GM23248 (cell line): ENCODE measurements at places on chromosomes 7 and 10.

DNA sequence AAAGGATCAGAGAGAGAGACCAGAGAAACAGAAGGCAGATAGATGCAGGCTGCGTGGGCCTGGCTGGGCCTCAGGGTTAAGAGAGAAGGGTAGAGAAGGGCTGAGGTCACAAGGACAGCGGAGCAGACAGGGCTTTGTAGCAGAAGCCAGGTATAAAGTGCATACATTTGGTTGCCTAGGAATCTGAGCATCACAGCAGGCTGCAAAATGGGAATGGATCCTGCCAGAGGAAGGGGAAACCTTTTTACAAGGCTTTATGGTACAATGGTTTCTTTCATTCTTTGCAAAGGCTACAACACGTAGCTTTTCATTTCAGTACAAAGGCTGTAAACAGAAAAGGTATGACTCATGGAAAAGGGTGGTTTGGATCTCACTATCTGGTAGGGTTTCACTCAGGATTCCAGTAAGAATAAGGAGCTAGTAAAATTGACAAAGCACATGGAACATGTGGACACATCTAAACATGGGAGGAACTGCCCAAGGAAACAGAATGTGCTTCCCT is 275.1 kb downstream of the DOCK4 start:
- no peaks in the 10 kb centered on the region for H3K27me3 ChIP-seq
- DNase-seq, result peak; percentile 17
- no peaks in the 10 kb centered on the region for H3K4me1 ChIP-seq
- H3K4me3 ChIP-seq, result no peak overlapping the region
- H3K36me3 ChIP-seq, result no peaks in the 10 kb centered on the region
- no peak overlapping the region for H3K27ac ChIP-seq

GRCh38 chr10:59148701-59149100 is 27.7 kb upstream of the PHYHIPL start:
- H3K36me3 ChIP-seq, result no peaks in the 10 kb centered on the region
- H3K4me1 ChIP-seq, result no peaks in the 10 kb centered on the region
- H3K27ac ChIP-seq, result no peak overlapping the region
- DNase-seq, result no peak
- H3K4me3 ChIP-seq, result no peak overlapping the region

DNA sequence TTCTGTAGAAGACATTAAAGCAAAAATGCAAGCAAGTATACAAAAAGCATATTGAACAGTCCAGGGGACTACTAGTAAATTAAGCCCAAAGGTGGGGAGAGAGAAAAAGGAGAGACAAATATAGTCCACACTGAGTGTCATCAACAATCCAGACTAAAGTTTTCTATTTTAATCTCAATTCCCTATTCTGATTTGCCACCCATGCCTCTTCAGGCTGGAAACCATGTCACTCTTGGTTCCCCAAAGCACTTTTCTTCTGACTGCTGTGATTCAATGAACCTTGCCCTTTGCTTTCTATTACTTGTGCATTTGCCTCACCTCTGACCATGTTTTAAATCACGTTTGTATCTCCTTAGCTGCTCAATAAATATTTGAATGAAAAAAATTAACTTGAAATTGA is 95.3 kb upstream of the AOAH start:
- no peak overlapping the region for H3K4me3 ChIP-seq
- no peaks in the 10 kb centered on the region for H3K4me1 ChIP-seq
- no peaks in the 10 kb centered on the region for H3K36me3 ChIP-seq
- no peak overlapping the region for H3K27ac ChIP-seq
- DNase-seq, result no peak

DNA sequence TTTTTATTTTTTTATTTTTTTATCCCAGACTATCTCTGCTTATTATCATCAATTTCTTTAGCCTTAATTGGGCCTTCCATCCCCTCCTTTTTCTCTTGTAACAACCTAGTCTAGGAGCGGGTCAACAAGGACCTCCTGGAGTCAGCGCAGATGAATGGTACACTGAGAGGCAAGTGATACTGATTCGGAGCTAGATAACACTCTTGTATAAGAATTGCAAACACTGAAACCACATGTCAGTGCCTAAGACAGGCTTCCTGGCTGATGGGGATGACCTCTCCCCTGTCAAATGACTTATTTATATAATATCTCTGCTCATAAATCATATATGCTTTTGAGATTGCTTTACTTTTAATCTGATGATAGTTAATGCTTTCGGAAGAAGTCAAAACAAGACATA is 22.7 kb downstream of the BPGM start:
- H3K27ac ChIP-seq, result peak overlapping the region; percentile 37
- H3K4me3 ChIP-seq, result peak overlapping the region; percentile 44; the same call in 1 of the 2 replicates
- no peak for DNase-seq
- no peaks in the 10 kb centered on the region for H3K27me3 ChIP-seq
- H3K36me3 ChIP-seq, result peaks cover 5% of the 10 kb centered on the region; the same call in 1 of the 2 replicates

DNA sequence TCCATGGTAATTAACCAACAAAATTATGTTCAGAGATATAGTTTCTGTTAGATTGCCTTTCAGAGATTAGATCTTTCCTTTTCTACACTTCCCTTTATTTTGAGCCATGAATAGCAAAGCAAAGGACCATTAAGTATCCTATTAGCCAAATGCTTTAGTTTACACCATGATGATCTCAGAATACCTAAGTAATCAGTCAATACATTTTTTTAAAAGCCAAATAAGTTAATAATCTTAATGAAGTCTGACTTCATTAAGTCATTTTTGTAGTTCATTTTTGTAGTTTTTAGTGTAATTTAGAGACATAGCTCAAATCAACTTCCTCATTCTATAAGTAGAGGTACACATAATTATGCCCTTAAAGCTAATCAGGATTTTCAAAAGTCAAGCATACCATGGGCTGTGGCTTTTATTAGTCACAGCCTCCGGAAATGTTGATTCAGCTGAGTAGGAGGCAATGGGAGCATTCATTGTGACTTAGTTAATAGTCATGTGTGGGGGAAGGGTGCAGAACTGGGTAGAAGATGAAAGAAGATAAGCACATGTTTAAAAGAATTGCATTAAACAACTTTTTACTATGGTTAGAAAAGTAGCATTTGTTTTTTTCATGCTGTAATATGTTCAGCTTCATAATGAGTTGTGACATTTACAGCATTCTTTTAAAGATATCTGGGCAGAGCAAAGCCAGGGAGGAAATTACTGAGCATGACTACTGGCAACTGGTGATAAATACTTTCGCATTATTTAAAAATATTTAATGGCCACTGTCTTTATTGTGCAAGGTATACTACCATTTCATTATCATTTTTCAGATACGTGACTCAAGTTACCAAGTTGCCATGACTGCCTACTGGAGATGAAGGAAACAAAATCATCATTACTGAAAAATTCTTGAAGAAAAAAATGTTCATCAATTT is 57.3 kb upstream of the CCDC71L start:
- H3K27ac ChIP-seq, result peak overlapping the region; percentile 95
- peak; percentile 99 for DNase-seq
- H3K36me3 ChIP-seq, result no peaks in the 10 kb centered on the region; the same call in 1 of the 2 replicates
- H3K4me3 ChIP-seq, result no peak overlapping the region
- no peaks in the 10 kb centered on the region for H3K27me3 ChIP-seq
- peaks cover 37% of the 10 kb centered on the region for H3K4me1 ChIP-seq

- H3K27me3 ChIP-seq, result no peaks in the 10 kb centered on the region
- no peak overlapping the region for H3K4me3 ChIP-seq
- DNase-seq, result no peak
- H3K27ac ChIP-seq, result no peak overlapping the region
- H3K36me3 ChIP-seq, result no peaks in the 10 kb centered on the region; the same call in 1 of the 2 replicates
- H3K4me1 ChIP-seq, result no peaks in the 10 kb centered on the region
These were observed 24.7 kb downstream of the RRP12 start for GRCh38 chr10:97376413-97376812.

GRCh38 chr7:111324228-111324627 is 233.3 kb downstream of the LRRN3 start:
- no peak for DNase-seq
- H3K27ac ChIP-seq, result no peak overlapping the region
- H3K4me3 ChIP-seq, result no peak overlapping the region
- no peaks in the 10 kb centered on the region for H3K36me3 ChIP-seq

GRCh38 chr10:96222441-96222840 is 48.9 kb downstream of the BLNK start:
- no peaks in the 10 kb centered on the region; the same call in 1 of the 2 replicates for H3K27me3 ChIP-seq
- H3K36me3 ChIP-seq, result no peaks in the 10 kb centered on the region
- no peak overlapping the region for H3K4me3 ChIP-seq
- no peak overlapping the region for H3K27ac ChIP-seq

DNA sequence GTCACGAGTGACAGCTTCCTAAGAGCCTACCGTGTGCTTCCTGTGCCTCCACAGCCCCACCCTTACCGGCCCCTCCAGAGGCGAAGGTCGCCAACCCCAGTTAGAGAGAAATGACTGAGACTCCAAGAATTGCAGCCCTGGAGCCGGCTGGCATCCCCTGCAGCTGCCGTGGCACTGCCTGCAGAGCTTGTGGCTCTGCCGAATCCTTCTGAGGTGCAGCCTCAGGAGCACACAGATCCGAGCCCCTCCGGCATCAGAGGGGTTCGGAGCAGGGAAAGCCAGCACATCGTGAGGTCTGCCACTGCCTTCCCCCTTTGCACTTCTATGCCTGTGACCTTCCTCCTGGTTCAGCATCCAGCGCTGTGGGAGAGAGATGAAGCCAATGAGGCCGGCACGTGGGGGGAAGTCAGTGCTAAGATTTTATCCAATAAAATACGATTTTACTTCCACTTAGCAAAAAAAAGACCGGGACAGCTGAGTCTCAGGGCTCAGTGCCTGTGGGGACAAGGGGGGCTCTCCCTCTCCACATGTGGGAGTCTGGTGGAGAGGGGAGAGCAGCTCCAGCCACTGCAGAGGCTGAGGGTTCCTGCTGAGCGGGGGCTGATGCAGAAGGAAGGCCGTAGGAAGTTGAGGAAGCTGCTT is 80.1 kb downstream of the TCERG1L start:
- no peak overlapping the region for H3K27ac ChIP-seq
- H3K4me1 ChIP-seq, result no peaks in the 10 kb centered on the region
- H3K27me3 ChIP-seq, result no peaks in the 10 kb centered on the region
- H3K4me3 ChIP-seq, result no peak overlapping the region
- H3K36me3 ChIP-seq, result no peaks in the 10 kb centered on the region
- DNase-seq, result no peak

DNA sequence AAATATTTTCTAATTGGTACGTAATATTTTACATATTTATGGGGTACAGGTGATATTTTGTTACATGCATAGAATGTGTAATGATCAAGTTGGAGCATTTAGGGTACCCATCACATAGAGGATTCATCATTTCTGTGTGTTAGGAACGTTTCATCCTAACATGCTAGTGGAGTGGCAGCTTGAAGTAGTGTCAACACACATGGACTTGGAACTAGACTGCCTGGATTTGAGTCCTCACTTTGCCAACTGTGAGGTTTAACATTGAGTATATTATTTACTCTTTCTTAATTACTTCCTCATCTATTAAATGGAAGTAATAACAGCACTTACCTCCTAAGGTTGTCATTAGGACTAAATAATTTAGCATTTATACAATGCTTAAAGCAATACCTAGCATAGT is 241.9 kb downstream of the PLXDC2 start:
- H3K4me1 ChIP-seq, result no peaks in the 10 kb centered on the region
- no peaks in the 10 kb centered on the region for H3K36me3 ChIP-seq
- no peak overlapping the region for H3K4me3 ChIP-seq
- no peak for DNase-seq

DNA sequence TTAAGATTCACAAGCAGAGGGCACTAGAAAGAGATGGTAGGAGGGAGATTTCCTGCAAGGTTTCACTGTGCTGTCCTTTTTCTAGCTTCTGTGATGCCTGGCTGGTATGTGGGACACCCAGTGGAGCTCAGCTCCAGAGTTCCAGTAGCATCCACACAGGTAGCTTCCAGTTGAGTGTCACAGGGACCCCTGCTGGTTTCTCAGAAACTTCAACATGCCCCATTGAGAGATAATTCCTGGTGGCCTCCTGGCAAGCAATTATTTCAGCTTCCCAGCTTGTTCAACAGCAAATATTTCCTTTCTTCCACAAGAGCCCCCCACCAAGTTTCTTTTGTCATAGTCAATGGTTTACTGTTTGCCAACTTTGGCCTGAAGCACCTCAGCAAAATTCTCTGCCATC is 858.7 kb downstream of the REEP3 start:
- H3K4me1 ChIP-seq, result no peaks in the 10 kb centered on the region
- H3K36me3 ChIP-seq, result no peaks in the 10 kb centered on the region
- DNase-seq, result no peak
- no peak overlapping the region for H3K4me3 ChIP-seq
- no peaks in the 10 kb centered on the region for H3K27me3 ChIP-seq

GRCh38 chr7:151662251-151662826 is 142.6 kb upstream of the RHEB start:
- H3K36me3 ChIP-seq, result no peaks in the 10 kb centered on the region
- peaks cover 44% of the 10 kb centered on the region for H3K4me1 ChIP-seq
- H3K27ac ChIP-seq, result no peak overlapping the region
- H3K4me3 ChIP-seq, result no peak overlapping the region

- H3K27me3 ChIP-seq, result no peaks in the 10 kb centered on the region
- H3K4me3 ChIP-seq, result no peak overlapping the region
These were observed 331.6 kb upstream of the ZNF32 start for GRCh38 chr10:43980313-43980712.

GRCh38 chr7:127887631-127888030 is 143.6 kb downstream of the LRRC4 start:
- no peak for DNase-seq
- peaks cover 24% of the 10 kb centered on the region for H3K36me3 ChIP-seq
- no peak overlapping the region for H3K27ac ChIP-seq
- peaks cover 29% of the 10 kb centered on the region for H3K4me1 ChIP-seq

DNA sequence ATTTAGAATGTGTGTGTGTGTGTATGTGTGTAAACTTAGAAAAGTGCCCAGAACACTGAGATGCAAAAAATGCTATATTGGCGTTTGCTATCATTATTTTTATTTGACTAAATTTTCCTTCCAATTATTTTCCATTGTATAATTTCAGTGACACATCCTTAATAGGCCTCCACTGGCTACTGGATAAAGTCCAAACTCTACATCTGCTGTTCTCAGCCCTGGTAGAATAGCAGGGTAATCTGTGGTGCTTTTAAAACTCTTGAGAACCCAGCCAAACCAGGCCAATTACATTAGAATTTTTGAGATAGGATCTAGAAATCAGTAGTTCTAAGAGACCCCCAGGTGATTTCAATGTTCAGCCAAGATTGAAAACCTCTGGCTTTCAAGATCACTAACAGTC is 66.4 kb downstream of the ZNF503 start:
- H3K27ac ChIP-seq, result no peak overlapping the region
- no peak overlapping the region for H3K4me3 ChIP-seq
- peaks cover 11% of the 10 kb centered on the region for H3K27me3 ChIP-seq
- no peaks in the 10 kb centered on the region for H3K36me3 ChIP-seq

DNA sequence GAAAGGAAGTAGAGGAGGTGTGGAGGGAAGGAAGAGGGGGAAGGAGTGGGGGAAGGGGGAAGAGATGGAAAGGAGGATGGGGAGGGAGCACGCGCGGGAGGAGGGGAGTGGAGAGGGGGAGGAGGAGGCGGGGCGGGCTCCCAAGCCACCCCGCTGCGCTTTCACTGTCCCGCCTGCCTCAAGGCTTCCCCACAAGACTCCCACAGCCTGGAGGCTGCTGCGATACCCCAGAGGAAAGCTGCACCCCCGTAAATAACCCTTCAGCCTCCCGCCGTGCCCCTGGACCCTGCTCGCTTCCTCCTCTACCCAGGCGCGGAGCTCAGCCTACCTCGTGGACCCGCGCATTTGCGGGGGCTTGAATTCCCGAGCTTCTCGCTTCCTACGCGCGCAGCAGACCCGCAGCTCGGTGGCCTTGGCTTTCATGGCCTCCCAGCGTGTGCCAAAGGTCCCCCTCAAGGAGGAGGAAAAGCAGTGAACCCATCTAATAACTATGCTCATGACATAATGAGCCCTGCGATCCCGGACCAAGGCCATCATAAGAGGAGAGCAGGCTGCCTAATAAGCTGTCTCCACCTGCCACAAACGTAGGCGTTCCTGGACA is at the start of gene C10orf67:
Gene C10orf67, minus strand, starts transcription at position 557 of the 601 bp plus-strand sequence. Its CDS starts 23 bp downstream, at position 534.
- H3K4me1 ChIP-seq, result peaks cover 40% of the 10 kb centered on the region
- DNase-seq, result peak; percentile 46
- no peaks in the 10 kb centered on the region for H3K27me3 ChIP-seq
- peak within 1 kb of the TSS; percentile 41; the same call in 1 of the 2 replicates for H3K27ac ChIP-seq
- peak within 1 kb of the TSS; percentile 76 for H3K4me3 ChIP-seq

GRCh38 chr10:35037104-35037503 is 53.0 kb downstream of the CUL2 start:
- H3K27ac ChIP-seq, result no peak overlapping the region
- DNase-seq, result no peak
- H3K27me3 ChIP-seq, result no peaks in the 10 kb centered on the region
